Activated gamma-delta T cell treated with Interleukin-2 at 50 U/mL for 16 hours (primary cell): ENCODE measurements at places on chromosomes 1 and 21.
A peak's percentile ranks its signal among the peaks of the same experiment; 100 is the strongest.

GRCh38 chr1:180839547-180839946 lies 73.2 kb upstream of the KIAA1614 start:
- DNase-seq, result no peak

GRCh38 chr21:26169611-26170470 lies 729 bp downstream of the APP start:
- DNase-seq, result peak; percentile 9

DNA sequence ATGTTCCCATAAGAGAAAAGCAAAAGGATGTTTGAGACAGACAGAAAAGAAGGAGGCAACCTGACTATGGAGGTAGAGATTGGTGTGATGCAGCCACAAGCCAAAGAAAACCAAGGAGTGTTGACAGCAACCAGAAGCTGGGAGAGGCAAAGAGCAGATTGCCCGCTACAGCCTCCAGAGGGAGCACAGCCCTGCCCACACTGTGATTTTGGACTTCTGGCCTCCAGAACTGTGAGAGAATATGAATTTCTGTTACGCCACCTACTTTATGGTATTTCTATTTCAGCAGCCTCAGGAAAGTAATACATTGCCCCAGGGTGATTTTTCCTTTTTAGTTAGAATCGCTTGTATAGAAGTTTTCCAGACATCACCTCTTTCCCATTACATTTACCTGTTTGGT lies 28.4 kb downstream of the SLAMF6 start:
- DNase-seq, result no peak

GRCh38 chr1:100683448-100684349 lies 35.8 kb upstream of the VCAM1 start:
- DNase-seq, result no peak

DNA sequence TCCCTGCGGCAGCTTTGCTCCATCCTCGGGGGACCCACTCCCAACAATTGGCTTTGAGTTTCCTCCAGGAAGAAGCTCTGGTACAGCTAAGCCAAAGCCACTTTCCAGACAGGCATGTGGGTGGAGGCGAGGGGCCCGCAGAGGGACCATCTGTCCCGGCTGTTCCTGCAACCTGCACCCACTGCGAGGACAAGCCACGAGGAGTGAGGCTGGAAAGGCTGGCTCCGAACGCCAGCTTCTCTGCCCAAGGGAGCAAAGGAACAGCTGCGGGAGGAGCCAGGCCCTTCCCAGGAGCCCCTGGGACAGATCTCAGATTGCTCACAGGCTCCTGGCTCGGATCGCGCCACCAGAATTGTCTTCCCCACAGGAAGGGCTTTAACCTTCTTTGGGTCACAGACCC lies 28.3 kb upstream of the PEF1 start:
- no peak for DNase-seq

- DNase-seq, result no peak
Observed at GRCh38 chr1:218538341-218538740, 193.2 kb downstream of the TGFB2 start.

DNA sequence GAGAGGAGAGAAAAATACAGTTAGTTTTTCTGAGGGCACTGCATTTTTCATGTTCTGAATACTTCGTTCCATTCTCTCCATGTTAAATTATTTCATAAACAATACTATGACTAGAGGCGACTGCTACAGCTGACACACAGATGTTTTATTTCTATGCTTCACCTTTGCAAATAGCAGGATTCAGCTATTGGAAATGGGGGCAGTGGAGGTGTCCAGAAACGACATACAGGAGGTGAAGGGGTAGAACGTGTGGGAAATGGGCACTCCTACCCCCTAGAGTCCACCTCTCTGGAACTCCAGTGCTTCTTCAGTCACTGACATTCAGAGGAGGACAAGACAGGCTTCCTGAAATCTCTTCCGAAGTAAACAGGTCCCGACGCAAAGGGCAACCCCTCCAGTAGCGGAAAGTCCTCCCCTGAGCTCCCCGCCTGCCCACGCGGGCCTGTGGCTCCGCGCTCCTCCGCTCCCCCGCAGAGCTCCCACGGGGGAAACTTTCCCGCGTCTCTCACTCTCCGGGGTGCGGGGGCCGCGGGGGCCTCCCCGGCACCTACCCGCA lies 480 bp downstream of the DPYD start:
- no peak for DNase-seq

- DNase-seq, result no peak
Observed at GRCh38 chr1:24535778-24536177, 20.1 kb upstream of the NCMAP start.

GRCh38 chr1:168419736-168420135 lies 124.1 kb downstream of the XCL2 start:
- DNase-seq, result no peak

- DNase-seq, result no peak
Observed at GRCh38 chr1:151485685-151486255, 25.4 kb upstream of the CGN start.

DNA sequence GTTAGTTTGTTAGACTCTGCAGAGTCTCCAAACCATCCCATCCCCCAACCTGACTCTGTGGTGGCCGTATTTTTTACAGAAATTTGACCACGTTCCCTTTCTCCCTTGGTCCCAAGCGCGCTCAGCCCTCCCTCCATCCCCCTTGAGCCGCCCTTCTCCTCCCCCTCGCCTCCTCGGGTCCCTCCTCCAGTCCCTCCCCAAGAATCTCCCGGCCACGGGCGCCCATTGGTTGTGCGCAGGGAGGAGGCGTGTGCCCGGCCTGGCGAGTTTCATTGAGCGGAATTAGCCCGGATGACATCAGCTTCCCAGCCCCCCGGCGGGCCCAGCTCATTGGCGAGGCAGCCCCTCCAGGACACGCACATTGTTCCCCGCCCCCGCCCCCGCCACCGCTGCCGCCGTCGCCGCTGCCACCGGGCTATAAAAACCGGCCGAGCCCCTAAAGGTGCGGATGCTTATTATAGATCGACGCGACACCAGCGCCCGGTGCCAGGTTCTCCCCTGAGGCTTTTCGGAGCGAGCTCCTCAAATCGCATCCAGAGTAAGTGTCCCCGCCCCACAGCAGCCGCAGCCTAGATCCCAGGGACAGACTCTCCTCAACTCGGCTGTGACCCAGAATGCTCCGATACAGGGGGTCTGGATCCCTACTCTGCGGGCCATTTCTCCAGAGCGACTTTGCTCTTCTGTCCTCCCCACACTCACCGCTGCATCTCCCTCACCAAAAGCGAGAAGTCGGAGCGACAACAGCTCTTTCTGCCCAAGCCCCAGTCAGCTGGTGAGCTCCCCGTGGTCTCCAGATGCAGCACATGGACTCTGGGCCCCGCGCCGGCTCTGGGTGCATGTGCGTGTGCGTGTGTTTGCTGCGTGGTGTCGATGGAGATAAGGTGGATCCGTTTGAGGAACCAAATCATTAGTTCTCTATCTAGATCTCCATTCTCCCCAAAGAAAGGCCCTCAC lies at the start of gene OLIG2:
Gene OLIG2, plus strand, starts transcription at position 447 of the 954 bp plus-strand sequence. CDS start 928 bp downstream, outside the sequence.
- no peak for DNase-seq

DNA sequence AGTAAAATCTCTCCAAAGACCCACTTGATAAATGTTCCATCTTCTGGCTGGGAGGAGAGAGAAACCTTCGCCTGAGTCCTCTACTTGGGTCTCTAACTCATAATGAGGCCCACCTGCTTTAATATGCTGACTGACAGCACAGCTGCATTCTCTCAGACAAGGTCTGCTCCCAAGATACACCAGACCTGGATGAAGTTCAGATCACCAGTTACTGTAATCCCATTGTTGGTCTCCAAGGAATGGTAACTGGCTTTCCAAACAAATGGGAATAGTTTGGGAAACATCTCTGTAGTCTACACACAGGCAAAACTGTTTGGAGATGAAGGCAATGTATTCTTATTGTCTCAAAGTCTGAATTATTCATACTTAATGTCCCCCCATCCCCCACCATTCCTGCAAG lies 27.9 kb upstream of the COL24A1 start:
- no peak for DNase-seq

GRCh38 chr1:234135501-234135900 lies 231.0 kb downstream of the SLC35F3 start:
- DNase-seq, result no peak

GRCh38 chr1:26574018-26574417 lies 44.5 kb downstream of the RPS6KA1 start:
- no peak for DNase-seq

DNA sequence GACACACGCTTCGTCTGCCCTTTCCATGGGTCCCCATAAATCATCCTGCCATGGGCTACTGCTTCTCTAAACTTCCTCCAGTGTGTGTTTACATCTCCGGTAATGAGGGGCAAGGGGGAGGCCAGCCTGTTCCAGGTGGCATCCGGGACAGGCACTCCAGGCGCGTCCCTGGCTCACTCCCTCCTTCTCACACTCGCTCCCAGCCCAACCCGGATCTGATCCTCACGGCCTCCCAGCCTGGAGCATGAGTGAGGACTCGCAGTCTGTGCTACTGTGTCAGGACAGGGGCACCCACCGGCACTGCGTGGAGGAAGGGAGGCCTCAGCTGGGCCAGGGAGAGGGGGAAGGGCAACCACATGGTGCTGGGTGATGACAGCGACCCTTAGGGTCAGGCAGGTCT lies 225.4 kb downstream of the TRABD2B start:
- DNase-seq, result no peak

GRCh38 chr1:27555700-27556424 lies 48.1 kb downstream of the AHDC1 start:
- DNase-seq, result no peak

- no peak for DNase-seq
Observed at GRCh38 chr1:171716616-171717015, 25.2 kb downstream of the VAMP4 start.

DNA sequence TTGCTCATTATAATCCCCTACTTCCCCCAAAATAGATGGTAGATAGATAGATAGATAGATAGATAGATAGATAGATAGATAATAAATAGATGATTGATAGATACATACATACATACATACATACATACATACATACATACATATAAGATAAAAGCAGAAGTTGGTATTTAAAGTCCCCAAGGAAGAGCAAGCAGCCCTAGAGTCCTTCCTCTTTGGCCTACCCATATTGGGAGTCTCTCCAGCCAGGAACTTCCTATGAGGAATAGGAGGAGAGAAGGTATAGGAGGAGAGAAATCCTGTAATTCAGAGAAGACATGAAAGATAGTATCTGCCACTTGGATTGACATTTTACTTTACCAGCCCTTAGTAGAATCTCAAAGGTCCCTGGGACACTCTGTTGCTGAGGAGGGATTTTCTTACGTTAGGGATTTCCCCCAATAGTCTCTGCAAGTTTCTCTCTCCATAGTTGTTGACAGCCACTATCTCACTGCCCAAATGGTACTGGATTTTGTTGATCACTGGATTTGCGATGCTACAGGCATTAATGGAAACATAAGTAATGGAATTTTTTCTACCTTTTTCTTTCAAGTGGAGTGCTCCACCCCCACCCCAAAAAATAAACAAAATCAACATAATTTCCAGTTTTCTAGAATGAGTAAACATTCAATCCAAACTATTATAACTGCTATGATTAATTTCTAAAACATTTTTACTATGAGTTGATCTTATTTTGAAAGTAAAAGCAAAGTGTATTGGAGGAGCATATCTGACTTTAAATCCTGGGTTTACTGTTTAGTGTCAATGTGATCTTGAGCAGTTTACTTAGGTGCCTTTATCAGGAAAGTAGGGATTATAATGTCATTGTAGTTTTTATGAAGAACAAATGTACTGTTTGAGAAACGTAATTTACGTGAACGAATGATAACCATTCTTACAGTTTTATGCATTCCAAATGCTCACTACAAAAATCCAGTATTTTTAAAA lies 93.2 kb upstream of the TNFSF4 start:
- DNase-seq, result no peak

GRCh38 chr1:167357305-167357704 lies 136.6 kb downstream of the POU2F1 start:
- DNase-seq, result no peak

DNA sequence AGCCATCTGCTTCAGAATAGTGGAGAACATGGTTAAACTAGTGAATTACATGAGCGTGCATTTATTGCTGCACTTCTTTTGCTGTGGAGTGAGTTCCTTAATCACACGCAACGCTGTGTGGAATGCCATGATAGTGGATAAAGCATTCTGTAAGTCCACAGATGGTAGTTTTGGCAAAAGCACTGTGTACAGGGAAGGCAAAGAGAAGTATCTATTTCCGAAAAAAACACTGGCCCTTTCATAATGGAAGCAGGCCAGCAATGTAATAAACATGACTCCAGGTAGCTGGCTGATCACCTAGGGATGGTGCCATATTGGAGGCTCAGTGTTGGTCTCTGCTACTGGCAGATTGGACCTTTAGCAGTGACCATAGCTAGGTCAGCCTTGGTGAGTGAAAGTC lies 67.6 kb downstream of the FH start:
- DNase-seq, result no peak

DNA sequence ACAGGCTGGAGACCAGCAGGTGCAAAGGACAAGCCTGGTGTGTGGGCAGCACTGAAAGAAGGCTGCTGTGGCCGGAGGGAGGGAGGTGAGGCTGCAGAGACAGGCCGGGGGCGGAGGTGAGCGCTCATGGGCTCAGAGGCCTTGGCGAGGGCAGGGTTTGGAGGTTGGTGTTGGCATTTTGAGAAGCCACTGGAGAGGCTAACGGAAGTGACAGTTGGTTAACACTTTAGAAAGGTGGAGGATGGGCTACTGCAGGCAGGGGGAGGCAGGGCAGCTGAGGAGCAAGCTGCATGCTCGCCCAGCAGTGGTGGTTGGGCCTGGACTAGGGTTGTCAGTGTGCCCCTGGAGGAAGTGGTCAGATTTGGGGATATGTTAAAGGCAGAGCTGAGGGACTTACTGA lies 37.5 kb downstream of the QSOX1 start:
- peak; percentile 18 for DNase-seq

DNA sequence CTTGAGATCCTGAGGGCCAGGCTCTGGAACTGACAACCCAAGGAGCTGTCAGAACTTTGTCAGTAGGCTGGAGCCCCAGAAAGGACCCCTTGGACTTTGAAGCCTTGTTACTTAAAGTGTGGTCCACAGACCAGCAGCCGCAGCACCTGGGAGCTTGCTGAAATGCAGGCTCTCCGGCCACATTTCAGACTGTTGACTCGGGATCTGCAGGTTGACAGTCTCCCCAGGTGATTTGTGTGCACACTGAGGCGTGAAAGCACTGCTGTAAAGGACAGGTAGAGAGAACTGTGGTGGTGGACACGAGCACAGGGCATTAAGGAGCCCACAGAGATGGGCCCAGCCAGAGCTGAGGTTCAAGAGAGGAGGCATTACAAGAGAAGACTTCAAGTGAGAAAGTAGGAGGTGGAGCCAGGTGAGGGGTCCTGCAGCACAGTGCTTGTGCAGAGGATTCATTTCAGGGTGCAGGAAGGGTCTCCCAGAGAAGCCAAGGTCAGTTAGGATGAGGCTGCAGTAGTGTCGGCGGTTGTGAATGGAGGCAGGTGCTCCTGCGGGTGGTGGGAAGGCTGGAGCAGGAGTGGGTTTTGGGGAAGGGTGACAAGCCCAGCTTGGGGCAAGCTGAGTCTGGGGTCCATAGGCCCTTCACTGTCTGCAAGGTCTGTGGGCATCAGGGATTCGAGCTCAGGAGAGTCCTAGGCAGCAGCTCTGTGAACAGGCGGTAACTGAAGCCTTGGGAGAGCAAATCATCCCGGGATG lies 4.6 kb downstream of the HYI start:
- no peak for DNase-seq

GRCh38 chr1:39940253-39940652 lies 14.7 kb upstream of the MFSD2A start:
- no peak for DNase-seq
